Vagina (tissue), 2 donors: ENCODE measurements at places on chromosomes 4 and X.

DNA sequence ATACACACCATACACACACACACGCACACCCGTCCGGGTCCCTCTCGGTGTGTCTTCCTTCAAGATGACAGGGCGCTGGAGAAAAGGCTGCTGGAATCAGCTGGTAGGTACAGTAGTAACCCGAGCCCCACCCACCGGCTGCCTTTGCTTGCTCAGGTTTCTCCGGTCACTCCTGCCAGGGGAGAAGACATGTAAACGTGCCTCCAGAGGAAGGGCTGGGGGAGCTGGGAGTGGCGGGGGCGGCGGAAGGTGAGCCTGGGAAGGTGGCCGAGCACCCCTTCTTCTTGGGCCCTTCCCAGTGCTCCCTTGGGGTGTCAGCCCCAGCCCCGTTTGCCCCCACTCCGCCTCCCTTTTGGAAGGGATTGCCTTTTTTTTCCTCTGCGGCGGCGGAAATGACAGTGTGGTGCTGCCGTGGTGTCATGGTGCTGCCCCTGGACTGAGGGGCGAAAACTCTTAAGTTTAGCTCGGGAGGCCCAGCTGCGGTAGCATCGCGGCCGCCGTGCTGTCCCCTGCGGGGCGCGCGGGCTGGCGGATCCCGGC is at the start of gene MID2:
TSS of gene MID2 (plus strand) at position 169 of the 540 bp plus-strand sequence. CDS start 561 bp downstream, outside the sequence.
- peak; percentile 90 for DNase-seq

DNA sequence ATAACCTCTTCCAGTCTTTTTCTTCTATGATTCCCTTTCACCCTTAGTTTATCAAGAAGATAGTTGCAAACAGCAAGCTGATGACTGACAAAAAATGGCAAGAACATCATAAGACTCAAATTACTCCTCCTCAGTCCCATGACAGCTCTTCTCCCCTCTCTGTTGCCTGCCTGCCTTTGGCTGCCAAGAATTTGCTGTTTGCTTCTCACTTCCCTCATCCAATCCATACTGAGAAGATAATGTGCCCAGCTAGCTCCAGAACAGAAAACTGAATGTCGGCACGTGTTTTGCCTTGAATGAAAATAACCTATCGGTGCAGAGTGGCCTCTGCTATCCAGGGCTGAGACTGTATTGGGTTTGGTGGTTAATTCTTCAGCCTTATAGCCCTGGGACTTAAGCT is 192.1 kb downstream of the PPARGC1A start:
- no peak for DNase-seq

DNA sequence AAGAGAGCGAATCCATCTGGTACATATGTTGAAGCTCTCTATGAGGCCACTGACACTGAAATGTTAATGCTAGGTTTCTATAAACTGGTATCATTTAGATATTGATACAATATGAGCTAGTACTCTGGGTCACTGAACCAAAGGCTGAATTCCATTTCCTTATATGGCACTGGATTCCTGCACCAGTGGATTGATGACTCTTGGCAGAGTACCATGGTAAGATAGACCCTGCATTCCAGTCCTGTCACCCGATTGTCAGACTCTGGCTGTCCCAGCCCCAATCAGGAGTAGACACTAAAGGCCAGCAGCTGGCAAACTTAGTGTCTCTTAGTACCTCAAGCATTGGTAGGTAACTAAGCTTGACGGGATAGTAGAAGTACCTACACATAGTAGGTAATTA is 44.0 kb upstream of the EOLA2 start:
- no peak for DNase-seq

- DNase-seq, result no peak
Observed at GRCh38 chr4:140579278-140579677, 10.5 kb upstream of the UCP1 start.

GRCh38 chr4:54255881-54256280 is 26.8 kb downstream of the PDGFRA start:
- DNase-seq, result no peak

GRCh38 chr4:176988226-176988625 is 195.5 kb upstream of the VEGFC start:
- no peak for DNase-seq

- DNase-seq, result no peak
Observed at GRCh38 chrX:119758731-119759247, 401 bp downstream of the SOWAHD start.

GRCh38 chr4:121950680-121951520 is 960 bp downstream of the TRPC3 start:
- DNase-seq, result no peak

- no peak for DNase-seq
Observed at GRCh38 chr4:158782551-158783360, 13.9 kb downstream of the FNIP2 start.

DNA sequence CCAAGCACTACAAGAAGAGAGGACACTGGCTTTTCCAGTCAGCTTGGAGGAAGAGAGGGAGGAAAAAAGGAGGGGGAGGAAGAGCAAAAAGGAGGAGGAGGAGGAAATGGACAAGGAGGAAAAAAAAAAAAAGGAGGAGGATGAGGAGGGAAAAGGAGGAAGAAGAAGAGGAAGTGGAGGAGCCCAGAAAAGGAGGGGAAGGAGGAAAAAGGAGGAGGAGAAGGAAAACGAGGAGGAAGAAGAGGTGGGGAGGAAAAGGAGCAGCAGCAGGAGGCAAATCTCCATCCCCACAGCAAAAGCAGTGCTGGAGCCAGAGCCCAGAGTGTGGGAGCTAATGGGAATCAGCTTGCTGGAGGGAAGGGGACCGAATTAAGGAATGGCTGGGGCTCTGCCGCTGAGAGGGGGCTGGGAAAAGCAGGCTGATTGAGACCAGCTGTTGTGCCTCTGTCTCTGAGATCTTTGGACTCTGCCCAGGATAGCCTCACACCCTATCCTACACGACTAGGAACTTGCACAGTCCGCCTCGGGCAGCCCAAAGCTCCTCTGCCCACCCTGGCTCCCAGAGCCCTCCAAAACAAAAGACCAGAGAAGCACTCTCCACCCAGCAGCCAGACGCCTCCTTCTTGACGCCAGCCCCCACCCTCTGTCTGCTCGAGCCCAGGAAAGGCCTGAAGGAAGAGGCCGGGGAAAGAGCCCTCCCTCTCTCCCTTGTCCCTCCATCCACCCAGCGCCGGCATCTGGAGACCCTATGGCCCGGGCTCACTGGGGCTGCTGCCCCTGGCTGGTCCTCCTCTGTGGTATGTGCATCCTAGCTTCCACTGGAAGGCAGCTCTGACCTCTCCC is at the start of gene XPNPEP2:
TSS of gene XPNPEP2 (plus strand) at position 514 of the 843 bp plus-strand sequence. CDS start at position 749, 235 bp downstream.
- DNase-seq, result no peak
